H54 (cell line): ENCODE measurements at places on chromosomes 1 and 21.
A peak's percentile ranks its signal among the peaks of the same experiment; 100 is the strongest.

- DNase-seq: no peak
These were observed 8.5 kb downstream of the CGN start for GRCh38 chr1:151519667-151520066.

DNA sequence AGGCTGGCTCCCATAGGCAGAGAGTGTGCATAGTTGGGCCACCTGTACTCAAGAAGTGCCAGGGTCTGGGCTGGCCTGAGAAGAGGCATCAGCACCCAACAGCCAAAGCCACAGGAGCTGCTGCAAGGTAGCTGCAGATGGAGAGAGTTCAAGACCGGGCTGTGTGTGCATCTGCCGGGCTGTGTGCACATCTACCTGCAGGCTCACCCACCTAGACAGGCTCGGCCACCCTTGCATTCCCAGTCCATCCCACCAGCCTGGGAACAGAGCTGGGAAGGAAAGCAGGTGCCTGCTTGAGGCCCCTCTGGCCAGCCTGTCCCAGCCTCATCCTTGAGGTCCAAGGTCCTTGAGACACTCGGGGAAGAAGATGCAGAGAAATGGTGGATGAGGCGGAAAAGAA lies 194.4 kb upstream of the AJAP1 start:
- DNase-seq: no peak

DNA sequence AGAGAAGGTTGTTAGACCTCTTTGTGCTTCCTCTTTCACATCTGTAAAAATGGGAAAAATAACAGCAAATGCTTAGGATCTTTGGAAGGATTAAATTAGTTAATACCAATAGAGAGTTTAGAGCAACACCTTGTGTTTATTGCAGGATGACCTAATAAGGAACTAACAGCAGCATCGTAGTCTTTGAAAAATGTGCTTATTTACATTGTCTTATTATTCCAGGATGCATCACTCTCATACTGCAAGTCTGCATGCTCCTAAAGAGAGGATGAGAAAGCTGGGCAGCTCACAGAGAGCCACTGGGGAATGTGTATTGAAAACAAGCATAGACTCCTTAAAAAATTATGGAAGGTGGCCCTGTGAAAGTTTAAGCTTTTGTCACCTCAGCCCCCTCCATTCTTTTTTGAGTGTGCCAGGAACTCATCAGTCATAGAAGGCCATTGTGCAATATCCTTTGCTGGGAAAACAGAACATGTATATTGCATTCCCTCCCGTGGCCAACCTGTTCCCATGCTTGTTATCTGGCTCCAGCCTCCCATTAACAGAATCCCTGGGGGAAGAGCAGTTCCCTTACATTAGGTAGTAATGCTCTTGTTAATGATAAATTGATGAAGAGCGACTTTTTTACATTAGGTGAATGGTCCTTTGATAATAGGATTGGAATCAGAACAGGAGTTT lies 180.7 kb downstream of the ZNF326 start:
- no peak for DNase-seq

DNA sequence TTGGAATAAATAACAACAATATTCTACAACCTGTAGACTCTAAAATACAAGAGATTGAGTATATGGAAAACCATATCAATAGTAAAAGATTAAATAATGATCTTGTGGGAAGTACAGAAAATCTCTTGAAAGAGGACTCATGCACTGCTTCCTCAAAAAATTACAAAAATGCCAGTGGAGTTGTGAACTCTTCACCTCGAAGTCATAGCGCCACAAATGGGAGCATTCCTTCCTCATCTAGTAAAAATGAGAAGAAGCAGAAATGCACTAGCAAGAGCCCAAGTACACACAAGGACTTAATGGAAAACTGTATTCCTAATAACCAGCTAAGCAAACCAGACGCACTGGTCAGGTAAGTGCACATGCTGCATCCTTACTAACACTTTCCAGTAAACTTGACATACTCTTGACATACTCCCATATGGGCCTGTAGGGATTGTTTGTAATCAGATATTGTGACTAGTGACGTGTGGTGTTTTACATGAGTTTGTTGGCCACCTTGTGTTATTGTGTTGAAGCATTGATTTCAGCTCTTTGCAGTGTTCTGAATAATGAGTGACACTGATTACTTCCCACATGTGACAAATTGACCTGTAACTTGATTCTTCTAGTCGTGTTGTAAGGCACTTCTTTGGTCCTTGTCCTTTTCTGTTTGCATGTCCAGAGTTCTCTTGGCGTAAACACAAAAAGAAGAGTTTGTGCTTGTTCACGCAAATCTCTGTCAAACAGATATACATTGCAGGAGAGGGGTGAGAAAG lies 28.0 kb downstream of the MACO1 start:
- DNase-seq: no peak

DNA sequence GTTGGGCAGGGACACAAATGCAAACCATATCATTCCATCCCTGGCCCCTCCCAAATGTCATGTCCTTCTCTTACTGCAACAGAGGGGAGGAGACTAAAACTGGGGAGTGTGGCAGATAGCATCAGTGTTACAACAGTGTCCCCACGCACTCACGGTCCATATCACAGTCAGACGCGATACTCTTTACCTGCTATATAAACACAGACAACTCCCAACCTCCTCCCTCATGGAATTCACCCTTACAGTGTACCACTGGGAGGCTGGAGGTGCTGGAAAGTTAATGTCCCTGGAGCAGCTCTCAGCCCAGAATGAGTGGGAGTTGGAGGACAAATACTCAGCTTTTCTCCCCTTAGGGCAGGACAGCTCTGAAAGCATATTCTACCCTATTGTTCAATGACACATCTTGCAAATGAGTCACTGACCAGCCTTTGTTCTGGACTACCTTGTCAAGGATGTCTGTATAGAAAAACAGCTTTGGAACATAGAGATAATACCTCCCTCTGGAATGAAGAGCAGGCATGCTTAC lies 445.9 kb downstream of the SETD4 start:
- peak; percentile 50 for DNase-seq

GRCh38 chr1:20442920-20443625 lies 42.9 kb downstream of the CAMK2N1 start:
- no peak for DNase-seq

DNA sequence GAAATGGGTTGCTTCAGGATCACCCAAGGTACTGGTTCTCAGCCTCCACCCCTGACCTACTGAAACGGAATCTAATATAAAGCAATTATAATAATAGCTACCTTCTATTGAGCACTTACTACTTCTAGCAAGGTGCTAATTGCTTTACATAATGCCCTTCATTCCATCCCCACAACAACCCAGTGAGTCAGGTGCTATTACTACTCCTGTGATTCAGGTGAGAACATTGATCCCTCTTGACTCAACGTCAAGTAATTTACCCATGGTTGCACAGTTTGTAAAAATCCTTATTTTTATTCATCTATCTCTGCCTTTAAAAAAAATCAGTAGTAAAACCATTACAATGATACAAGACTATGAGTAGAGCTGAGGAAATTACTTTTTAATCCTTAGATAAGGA lies 85.2 kb downstream of the UCHL5 start:
- no peak for DNase-seq

DNA sequence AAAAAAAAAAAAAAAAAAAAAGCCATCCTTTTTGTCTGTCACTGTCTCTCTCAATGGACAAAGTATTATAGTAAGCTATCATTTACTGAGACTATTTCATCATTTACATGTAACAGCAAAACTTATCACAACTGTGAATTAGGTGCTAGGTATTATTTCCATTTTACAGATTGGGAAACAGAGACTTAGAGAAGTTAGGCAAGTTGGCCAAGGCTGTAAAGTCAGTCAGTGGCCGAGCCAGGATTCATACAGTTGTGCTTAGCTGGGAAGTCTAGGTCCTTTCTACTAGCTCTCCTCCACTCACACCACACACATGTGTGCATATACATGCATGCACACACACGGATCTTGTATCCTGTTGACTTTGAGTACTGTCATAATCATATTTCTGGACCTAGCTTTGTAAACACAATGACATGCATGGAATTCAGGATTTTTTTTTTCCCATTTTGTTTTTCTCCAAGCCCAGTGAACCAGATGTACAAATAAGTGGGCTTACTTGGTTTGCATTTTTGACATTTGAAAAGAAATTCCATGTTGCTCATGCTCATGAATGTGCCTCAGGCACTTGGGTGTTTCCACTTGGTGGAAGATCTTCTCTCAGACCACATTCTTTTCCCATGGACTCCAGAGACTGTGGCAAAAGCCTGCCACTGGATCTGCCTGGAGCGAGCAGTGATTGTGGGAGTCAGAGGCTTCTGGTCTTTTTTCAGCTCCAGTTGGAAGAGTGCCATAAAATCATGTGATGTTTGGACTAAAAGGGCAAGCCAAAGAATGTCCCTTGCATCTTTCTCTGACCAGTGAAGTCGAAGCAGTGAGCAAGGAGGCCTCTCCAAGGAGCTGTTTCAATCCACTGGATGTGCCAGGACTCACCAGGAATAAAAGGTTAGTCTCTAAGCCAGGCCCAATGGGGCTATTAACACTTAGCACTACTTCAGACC lies 61.7 kb upstream of the DNAJC6 start:
- DNase-seq: no peak

GRCh38 chr1:222275729-222276465 lies 272.0 kb downstream of the HHIPL2 start:
- no peak for DNase-seq

- no peak for DNase-seq
These were observed at the start of gene OR2L3 for GRCh38 chr1:248046536-248046935. Gene OR2L3, plus strand, starts transcription at chr1:248046836. Its CDS starts 13,846 bp downstream, at chr1:248060682.

- no peak for DNase-seq
These were observed 210.6 kb upstream of the ADGRL2 start for GRCh38 chr1:81590171-81590570.

GRCh38 chr1:37360011-37360410 lies 114.4 kb upstream of the ZC3H12A start:
- DNase-seq: no peak

- DNase-seq: no peak
These were observed 4.3 kb upstream of the CSF1 start for GRCh38 chr1:109906160-109906838.

DNA sequence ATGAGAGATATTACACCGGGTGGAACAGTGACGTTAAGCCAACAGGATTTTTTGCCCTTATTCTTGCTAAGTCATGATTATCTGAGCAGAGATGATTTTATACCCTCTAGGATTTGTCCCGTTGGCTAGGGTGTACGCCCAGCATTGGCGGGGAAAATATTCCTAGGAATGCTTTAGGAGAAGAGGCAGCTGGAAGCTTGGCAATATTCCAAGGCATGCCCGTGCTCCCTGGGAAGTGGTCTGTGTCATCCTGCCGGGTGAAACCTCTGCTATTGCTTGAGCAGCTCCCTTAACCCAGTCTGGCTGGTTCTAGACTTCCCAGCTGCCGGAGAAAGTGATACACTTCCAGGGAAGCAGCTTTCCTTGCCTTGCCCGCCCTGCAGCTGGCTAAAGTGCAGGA lies 16.2 kb downstream of the CHRNB2 start:
- no peak for DNase-seq

GRCh38 chr21:44000360-44000759 lies 11.7 kb upstream of the TRAPPC10 start:
- DNase-seq: no peak

DNA sequence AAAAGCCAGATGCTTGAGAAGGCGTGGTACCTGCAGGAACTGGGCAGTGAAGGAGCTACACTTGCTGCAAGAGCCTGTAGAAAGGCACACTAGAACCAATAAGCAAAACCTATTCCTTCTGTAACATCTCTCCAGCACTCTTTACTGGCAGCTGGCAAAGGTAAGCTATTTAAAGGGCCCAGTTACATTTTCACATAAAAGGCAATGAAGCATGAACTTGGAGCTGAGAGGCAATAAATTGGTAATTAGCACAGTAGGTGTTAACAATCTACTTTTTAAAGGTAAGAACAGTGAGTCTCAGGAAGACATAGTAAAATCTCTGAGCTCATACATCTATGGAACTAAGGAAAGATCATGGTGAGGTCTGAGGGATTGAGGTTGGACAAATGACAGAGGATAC lies 167.1 kb upstream of the OLFM3 start:
- no peak for DNase-seq

DNA sequence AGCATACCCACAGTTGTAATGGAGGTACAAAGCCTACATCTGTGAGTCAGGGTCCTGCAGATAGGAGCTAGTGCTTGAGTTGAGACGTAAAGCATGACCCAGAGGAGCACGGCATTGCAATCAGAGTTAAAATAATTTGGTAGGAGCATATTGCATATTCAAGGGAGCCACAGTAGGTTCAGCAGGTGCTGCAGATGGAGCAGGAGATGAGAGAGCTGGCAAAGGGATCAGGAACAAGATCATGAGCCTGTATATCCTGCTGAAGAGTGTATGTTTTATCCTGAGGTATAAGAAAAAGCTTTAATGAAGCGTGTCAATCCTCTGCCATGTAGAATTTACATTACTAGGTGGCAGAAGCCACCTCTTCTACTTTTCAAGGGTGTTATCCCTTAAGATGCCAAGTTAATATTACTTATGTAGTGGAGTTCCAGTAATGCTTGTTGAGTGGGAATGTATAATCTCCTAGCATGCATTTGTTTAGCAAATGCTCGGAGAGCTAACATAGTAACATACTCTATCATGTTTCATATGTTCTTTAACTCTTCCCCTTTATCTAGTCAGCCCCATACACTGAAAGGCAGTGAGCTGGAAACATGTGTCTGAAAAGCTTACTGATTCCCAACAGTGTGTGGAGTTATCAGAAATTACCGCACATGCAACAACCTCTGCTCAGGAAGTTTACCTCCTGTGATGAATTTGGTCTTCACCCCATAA lies 300.3 kb downstream of the GRIK1 start:
- no peak for DNase-seq

GRCh38 chr1:39845569-39846566 lies 37.4 kb downstream of the TRIT1 start:
- no peak for DNase-seq

- DNase-seq: no peak
These were observed 3.0 kb downstream of the MYOG start for GRCh38 chr1:203082571-203083462.

- DNase-seq: no peak
These were observed 3.7 kb downstream of the RGSL1 start for GRCh38 chr1:182453631-182454030.

GRCh38 chr21:38774152-38774551 lies 31.6 kb upstream of the ETS2 start:
- DNase-seq: no peak

DNA sequence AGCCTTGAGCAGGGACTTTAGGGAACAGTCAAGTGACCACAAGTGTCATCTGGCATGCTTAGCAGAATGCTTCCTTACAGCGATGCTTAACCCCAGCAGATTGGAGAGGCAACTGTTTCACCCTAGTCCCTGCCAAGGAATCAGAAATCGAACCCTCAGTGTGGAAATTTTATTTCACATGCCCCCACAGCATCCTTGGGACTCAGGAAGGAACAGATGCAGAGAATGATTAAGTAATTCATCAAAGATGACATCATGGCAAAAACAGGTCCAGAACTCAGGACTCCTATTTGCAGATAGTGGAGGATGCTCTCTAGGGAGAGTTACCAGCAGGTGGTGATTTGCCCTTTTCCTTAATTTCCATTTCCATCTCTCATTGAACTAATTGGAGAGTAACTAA lies 333.0 kb upstream of the KAZN start:
- no peak for DNase-seq

DNA sequence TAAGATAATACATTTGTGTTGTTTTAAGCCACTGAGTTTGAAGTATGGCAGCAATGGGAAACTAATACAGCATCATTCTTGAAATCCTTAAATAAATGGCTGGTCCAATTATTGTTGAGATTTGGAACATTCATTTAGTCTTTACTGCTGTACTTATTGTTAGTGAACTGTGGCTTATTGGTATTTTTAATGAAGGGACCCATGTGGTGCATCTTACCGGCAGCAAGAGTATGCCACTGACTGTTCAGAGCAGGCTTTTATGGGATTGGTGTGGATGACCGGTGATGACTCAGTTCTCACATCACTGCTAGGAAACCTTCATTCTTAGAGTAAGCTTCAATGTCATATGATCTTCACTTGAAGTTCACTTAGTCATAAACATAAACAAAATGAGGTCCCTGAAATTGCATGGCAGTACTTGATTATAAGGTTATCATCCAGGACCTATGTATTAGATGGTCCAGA lies 31.5 kb downstream of the PRKAA2 start:
- peak; percentile 47 for DNase-seq
